ENCODE measurements at places on chromosomes 7 and 10.

- no peak for DNase-seq
These were observed 31.2 kb downstream of the TSPAN14 start for GRCh38 chr10:80485076-80485945.

GRCh38 chr7:5183899-5184298, 6.1 kb upstream of the WIPI2 start:
- DNase-seq = no peak

DNA sequence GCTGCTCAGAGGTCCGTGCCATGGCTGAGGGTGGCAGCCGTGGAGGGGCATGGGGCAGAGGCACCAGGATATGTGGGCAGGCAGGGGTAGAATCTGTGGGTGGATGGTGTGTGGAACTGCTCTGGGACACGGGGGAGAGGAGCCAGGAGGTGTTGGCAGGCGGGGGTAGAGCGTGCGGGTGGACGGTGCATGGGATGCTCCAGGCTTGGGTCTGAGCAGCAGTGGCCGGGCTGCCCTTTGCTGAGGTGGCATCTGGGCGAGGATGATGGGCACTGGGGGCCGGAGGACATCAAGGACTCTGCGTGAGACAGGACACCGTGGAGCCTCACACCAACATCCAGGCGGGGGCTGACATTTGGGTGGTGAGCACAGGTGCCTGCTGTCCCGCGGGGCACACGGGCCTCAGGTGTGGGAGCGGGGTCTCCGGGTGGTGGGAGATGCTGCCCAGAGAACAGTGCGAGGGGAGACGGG, 46.2 kb downstream of the JAKMIP3 start:
- DNase-seq = no peak

- DNase-seq = no peak
These were observed 255.7 kb downstream of the THSD7A start for GRCh38 chr7:11576310-11576709.

DNA sequence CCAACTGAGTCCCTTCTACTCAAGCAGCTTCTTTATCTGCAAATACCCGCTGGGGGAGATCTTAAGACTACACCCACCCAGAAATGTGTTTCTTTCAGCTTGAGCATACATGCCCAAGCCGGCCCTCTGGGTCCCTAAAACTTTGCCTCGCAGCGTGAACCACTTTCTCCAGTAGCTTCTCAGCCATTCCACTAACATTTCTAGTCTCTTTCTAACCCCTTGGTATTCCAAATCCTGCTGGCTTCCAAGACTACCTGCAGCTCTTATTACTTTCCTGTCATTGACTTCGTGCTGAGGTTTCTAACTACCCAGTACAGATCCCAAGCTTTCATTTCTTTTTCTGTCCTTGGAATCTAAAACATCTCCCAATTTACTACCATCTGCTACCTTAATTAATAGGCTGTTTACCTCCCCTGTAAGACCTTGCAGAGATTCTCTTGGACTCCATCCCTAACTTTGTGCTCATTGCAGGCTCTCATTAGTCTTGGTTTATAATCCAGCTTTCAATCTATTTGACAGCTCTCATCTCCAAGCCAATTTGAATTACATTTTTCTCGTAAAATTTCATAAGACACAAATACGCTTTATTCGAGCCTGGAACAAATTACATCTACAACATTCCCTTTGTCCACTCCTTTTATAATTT, 153.6 kb downstream of the FGFR2 start:
- no peak for DNase-seq

DNA sequence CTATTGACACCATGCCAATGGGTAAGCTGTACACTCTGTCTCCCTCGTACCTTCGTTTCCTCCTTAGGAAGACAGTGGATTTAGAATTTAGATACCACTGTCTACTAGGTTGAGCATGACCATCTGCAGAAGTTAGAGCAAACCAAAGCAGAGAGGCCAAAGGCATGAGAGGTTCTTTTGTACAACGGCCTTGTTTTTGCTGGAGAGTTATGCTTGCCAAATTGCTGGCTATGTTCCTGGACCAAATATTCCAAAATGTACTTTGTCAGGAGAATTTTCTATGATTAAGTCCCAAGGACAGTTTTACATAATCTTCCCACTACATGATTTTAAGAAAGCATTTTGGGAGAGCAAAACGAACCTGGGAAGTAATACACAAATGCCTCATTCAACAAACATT, 47.9 kb upstream of the PLCE1 start:
- peak; percentile 25 for DNase-seq

GRCh38 chr7:155529845-155530244, 16.5 kb downstream of the CNPY1 start:
- no peak for DNase-seq

DNA sequence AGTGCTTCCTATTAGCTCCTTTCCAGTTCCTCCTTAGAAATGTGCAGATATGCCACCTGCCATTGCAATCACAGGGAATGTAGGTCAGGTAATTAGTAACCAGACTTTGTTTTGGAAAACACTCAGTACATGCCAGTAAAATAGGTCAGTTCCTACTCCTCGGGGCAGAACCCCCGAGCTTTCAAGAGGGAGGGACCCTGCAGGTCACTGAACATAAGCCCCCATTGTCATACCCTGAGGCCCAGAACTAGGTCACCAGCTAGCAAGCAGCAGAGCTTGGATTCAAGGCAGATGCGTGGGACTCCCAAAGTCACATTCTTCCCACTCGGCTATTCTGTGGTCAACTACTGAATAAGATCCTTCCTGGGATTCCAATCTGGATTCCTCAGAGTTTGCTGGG, 104.8 kb downstream of the PPP1R3C start:
- DNase-seq = no peak

- peak; percentile 91 for DNase-seq
These were observed 15.3 kb upstream of the RSU1 start for GRCh38 chr10:16832351-16833080.

DNA sequence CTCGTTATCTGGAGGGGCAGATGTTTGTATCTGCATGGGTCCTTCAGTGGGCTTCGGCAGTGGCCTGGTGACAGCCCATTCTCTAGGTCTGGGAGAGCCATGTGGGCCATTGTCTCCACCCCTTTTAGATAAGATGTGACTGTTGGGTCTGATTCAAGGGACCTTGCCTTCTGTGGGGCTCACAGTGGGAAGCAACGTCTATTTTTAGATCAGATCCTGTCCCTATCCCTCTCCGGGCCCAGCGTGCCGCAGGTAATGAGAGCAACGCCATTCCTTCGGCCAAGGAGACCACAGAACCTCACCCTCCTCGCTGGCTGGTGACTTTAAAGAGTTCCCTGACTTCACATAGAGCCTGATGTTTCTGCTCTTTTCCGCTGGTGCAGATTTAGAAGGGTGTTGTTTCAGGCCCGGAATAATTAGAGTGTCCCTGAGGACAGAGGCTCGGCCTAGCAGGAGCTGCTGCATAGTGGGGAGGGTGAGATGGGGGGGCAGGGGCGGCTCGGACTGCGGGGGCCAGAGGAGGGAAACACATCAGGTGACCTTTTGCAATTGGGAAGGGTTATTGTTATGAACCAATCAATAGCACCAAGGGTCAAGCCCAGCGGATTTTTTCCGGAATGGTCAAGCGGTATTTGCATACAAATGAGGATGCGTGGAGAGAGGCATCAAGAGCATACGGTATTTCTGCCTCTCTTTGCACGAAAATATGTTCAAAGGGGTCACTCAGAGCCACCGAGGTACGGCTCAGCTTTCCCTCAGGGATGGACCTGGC, 503.0 kb upstream of the FOXK1 start:
- no peak for DNase-seq

- no peak for DNase-seq
These were observed 23.0 kb downstream of the AMZ1 start for GRCh38 chr7:2710901-2711551.

DNA sequence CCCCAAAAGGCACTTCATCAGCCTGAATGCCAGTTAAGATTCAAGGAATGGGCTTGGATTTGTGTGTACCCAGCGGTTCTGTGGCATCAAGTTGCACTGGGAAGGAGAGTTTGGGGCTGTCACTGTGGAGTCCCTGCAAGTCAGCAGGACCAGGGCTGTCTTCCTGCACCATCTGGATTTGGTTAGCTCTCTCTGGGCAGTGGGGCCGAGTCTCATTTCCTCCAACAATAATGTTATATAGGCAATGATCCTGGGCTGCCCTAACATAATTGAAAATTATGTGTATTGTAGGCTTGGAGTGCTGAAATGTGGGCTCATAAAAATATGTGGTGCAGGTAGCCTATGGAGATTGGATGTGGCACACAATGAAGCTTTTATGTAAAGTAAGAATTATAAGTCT, 87.2 kb downstream of the TCF7L2 start:
- DNase-seq = peak; percentile 38

DNA sequence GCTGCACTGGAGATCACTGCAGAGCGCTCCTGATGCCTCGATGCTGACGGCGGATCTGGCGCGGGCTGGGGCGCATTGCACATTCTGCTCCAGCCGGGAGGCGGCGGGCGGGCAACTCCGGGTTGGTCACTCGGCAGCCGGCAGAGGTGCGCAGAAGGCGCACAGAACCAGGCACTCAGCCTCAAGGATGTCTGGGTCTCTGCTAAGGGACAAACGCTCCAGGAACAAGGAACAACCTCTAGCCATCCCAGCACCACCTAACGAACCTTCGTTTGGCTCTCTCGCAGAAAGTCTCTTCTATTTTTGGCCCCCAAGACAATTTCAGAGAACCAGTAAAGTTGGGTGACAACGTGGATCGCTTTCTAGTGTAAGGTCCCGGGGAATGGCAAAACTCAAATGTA, 254.6 kb downstream of the OTUD1 start:
- DNase-seq = no peak

DNA sequence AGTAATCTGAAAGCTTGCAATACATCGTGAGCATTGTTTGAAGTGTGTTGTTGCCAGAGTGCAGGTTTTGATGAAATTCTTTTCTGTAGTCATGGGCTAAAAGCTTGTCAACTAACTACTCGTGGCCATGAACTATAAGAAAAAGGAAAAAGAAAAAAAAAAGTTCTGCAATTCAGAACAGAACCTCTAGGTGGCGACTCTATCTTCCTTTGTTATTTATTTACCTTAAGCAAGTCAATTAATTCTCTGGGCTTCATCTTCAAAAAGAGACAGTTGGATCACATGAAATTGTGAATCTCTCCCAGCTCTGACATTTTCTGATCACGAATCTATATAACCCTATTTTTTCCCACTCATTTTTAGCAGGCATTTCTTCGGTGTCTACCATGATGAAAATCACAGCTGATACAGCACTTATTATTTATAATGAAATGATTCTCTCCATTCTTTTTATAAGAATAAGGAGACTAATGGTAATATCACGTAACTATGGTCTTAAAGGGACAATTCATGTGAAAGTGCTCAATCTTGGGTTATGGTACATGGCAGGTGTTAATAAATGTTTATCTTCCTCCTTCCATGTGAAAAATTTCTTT, 18.8 kb downstream of the TMEM196 start:
- peak; percentile 22 for DNase-seq

DNA sequence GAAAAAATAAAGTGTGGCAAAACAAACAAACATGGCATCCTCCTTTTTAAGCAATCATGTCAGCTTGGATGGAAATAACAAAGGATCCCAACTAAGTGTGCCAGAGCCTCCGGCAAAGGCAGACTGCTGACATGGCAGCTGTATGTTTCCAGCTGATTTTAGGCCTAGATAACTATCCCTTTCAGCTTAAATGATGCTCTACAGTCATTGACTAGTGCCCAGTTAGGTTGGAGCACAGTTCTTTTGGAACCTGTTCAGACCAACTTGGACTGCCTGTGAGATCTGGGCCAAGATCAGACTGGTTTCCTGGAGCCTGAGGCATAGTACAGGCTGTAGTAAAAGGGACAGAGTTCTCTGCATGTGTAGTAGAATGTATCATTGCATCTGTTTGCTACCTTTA, 128.7 kb downstream of the DYNC1I1 start:
- no peak for DNase-seq

- no peak for DNase-seq
These were observed 67.7 kb downstream of the NSUN6 start for GRCh38 chr10:18583575-18584270.

- DNase-seq = no peak
These were observed 26.3 kb downstream of the GUSB start for GRCh38 chr7:65955718-65956117.

DNA sequence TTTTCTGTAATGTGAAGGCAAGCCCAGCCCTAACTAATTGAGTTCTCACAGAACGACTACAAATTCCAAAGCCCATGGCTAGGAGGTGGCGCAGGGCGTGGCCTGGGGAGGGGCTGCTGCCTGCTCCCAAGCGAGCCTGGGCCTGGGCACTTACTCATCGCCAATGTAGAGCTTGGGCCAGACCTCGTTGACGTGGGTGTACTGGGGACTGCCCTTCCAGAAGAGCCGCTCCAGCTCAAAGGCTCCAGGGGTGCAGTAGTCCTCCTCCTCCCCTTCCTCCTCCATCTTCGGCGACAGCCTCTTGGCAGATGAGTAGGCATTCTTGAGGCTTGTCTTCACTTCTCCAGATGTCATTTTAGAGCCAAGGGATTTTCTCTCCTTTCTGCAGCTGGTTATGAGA, 53.3 kb upstream of the SAMD8 start:
- peak; percentile 33 for DNase-seq

- DNase-seq = no peak
These were observed 36.2 kb downstream of the NAMPT start for GRCh38 chr7:106248600-106248999.

GRCh38 chr7:106068986-106069385, 43.1 kb downstream of the SYPL1 start:
- peak; percentile 61 for DNase-seq

- peak; percentile 88 for DNase-seq
These were observed 28.4 kb downstream of the TMEM130 start for GRCh38 chr7:98841179-98841997.

- DNase-seq = no peak
These were observed 359.0 kb upstream of the CHRM2 start for GRCh38 chr7:136509466-136509865.

DNA sequence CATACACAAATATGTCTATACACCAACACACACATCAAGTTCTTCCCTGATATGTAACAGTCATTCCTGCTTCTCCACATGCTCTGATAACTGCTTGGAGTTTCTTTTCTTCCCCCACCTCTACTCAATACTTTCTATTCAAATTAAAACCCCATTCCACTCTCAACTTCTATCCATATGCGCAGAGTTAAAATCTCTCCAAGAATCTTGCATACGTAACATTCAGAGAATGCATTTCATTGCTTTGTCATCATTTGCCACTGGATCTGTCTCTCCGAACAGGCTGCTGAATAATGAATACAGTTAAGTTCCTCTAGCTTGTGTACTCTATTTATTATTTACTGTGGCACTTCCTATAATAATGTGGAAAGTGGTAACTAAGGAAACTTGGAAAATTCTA, 68.8 kb downstream of the DGKB start:
- no peak for DNase-seq

GRCh38 chr7:26685606-26686005, 178.8 kb downstream of the SKAP2 start:
- no peak for DNase-seq
